ENCODE measurements at places on chromosomes 3 and 15.

GRCh38 chr3:186569779-186570095, 783 bp upstream of the DNAJB11 start:
- no peak for DNase-seq

DNA sequence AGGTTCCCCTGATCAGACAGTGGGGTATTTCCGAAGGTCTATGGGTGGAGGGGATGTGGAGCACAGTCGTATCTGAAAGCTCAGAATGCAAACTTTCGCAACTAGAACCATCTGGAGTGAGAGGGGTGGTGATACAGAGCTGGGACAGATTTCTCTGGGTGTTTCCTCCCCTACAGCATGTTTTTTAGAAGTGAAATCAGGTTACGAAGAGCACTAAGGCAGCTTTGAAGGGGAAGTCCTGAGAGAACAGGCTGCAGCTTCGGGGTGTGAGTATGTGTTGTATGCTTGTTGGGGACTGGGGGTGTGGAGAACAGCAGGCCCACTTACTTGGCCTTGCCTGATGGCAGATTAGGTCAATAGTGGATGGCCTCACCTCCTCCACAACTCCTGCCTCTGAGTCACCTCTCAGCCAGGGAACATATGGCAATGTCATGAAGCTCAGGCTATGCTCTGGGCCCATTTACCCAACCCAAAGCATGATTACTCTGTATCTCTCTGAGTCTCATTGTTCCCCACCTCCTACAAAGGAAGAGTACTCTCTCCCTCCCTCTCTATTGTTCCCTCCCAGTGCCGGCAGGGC, 107.2 kb upstream of the RASGRP1 start:
- no peak for DNase-seq

GRCh38 chr3:33299395-33300081, 22.3 kb downstream of the FBXL2 start:
- no peak for DNase-seq

DNA sequence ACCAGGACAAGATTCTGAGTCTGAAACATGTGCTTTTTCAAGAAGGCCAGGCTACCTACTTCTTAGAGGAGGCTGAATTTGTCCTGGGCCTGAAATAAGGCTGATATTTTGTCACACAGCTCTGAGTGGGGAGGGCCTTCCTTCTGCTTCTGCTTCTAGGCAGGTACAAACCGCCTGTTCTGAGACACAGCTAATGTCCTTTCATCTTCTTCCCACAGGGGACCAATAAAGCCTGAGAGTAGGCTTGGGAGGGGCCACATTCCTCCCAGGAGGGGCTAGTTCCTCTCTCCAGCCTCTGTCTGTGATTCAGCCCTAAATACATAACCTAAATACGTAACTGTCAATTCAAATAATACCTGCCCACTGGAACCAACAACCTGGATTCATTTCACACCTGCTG, 34.8 kb downstream of the CRYGS start:
- no peak for DNase-seq

- no peak for DNase-seq
Observed at GRCh38 chr15:28904541-28905315, 19.0 kb downstream of the APBA2 start.

GRCh38 chr3:127760791-127761440, 61.4 kb downstream of the MGLL start:
- no peak for DNase-seq

DNA sequence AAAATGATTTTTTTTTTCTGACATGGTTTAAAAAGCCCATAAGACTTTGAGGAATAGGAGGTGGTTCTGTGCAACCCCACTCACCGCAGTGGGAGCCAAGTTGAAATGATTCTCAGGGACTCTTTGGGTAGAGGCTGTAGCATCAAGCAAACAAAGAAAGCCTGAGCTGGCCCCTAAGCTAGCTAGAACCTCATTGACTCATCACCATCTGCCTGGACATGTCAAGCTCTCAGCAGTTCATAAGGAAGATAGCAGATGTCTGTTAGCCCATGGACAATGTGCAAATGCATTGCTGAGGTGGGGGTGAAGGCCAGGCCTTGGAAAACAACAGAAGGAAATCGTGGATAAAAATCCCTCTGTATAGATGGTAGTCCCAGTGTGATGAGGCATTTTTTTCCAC, 234.8 kb downstream of the NR2F2 start:
- no peak for DNase-seq

GRCh38 chr15:72195101-72195511, 2.5 kb downstream of the GRAMD2A start:
- no peak for DNase-seq

DNA sequence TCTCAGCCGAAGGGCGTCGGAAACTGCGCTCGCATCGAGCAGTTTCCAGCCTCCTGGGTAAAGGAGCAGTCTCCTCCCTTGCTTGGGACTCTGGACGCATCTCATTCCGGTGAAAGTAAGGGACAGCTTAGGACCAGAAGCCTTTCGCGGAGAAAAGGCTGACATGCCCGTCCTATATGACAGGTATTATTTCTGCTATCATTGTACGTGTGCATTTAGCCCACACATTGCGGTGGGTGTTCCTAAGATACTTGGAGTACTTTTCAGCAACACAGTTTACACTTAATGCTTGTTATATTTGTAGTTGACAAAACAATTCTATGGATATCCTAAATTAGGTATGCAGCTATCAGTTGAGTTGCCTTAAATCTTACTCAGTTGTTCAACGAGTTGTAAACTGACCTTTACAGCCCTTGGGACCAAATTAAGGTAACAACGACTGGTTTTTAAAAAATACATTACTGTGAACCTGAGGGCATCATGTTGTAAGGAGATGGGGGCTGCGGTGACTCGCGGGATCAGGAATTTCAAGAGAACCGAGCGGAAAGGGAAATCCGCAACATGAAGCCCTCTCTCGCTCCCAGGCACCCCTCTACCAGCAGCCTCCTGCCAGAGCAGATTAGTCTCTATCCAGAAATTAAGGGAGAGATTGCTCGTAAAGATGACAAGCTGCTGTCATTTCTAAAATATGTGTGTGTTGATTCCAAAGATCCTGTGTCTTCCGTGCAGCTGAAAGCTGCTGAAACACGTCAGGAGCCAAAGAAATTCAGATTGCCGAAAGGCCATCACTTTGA, 632 bp upstream of the COPS2 start:
- DNase-seq: no peak

- DNase-seq: no peak
Observed at GRCh38 chr3:47884603-47885002, 81.7 kb downstream of the DHX30 start.

GRCh38 chr3:170633573-170633972, 47.7 kb upstream of the SLC7A14 start:
- DNase-seq: no peak

GRCh38 chr3:187750513-187751123, 5.3 kb upstream of the BCL6 start:
- DNase-seq: peak; percentile 21

DNA sequence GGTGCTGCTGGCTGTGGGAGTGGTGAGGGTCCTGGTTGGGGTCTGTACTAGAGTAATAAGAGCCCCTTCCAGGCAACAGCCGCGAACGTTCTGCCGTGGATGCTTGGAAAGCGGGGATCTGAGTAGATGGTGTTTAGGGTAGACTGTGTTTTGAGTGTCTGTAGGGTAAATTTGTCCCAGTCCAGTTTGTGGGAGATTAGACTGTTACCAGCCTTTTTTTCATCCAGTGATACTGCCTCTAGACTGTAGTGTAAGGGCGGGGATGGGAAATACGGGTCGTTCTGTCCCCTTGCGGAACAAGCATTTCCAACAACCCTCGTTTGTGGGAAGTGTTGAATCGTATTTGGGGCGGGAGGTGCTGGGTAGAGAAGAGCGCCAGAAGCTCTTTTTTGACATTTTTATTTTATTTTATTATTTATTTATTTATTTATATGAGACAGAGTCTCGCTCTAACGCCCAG, 424 bp downstream of the HAUS2 start:
- no peak for DNase-seq

DNA sequence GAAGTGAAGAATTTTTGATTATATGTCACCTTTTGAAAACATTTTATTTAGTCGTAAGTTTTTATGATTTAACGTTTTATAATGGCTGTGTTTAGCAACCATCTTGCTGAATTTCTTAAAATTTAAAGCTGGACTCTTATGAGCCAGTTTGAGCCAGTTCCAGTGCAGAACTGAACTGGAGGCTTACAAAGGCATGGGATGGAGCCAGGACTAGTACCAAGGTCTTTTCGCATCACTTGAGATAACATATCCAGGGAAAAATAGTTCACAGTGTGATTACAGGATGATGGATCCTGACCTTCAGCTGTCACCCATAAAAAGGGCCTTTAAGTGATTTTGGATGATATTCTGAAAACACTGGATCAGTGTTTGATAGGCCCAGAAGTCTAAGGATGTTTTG, 51.0 kb downstream of the USP13 start:
- no peak for DNase-seq

DNA sequence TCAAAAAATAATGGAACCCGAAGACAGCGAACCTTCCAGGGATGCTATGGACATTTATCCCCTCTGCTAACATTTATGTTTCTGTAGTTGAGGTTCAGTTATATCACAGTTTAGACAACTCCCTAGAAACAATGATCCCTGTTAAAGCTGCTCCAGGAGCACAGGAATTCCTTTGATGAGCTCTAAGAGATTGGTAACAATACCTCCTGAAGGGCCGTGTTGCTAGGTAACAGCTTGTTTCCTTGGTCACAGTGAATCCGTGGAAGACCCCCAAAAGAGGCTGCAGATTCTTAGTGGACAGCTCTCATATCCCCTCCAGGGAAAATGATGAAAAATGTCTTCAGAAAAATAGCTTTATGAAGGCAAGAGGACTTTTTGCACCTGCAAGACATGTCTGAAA, 160.2 kb downstream of the SERPINI1 start:
- DNase-seq: no peak

DNA sequence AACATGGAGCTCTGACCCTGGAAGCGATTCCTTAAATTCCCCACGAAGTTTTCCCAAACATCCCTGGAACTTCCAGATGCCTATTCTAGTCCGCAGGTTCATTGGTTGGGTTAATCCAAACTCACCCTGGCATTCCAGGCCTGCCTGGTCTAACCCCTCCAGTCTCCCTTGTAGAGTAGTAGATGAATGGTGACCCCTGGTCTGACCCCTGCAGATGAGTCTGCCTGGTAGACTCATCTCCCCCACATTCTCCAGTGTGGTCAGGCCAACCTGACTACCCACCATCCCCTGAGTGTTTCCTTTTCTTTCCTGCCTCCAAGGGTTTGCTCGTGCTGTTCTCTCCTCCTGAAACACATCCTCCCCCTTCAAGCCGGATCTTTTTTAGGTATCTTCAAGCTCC, 10.8 kb upstream of the HRH1 start:
- DNase-seq: no peak

DNA sequence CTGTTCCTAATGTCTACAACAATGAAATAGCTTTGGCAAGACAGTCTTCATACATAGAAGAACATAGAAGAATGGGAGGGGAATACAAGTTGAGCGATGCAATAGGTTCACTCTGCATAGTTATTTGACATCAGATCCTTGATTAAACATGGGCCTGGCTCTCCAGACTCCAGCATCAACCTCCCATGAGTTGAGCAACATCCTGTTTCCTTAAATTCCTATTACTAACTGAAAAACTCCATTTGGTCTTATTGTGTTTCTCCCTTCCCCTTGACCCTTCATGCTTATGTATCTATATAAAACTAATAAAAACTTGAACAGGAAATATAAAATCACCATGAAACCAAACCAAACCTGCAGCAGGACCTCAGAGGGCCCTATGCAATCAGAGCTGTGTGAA, 304.5 kb upstream of the SATB1 start:
- DNase-seq: no peak

DNA sequence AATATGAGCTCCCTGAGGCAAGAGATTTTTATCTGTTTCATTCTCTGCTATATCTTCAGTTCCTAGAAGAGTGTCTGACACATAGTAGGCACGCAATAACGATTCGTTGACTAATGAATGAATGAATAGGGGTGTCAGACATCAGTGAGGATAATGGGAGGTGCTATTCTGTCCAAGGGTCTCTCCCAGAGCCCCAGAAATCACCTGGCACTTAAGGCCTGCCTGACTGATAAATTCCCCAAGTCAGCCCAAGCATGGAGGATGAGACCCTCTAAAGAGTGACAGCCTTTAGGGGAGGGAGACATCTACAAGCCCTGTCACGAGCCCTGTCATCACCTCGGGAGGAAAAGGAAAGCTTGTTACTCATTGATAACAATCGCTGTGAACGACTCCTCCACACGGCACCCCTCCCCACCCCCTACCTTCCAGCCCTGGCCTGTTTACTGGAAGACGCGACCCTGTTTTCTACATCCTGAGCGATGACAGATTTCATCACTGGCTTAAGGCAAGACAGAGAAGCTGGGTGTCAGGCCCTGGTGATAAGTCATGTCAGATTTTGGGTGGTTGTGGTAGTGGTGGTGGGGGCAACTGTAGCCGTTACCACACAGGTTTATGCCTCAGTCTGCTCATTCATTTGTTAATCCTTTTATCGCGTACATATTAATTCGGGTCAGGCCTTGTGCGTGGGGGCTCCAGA, 23.1 kb downstream of the BHLHE40 start:
- DNase-seq: no peak

- DNase-seq: no peak
Observed at GRCh38 chr3:137103739-137104138, 146.0 kb downstream of the IL20RB start.

DNA sequence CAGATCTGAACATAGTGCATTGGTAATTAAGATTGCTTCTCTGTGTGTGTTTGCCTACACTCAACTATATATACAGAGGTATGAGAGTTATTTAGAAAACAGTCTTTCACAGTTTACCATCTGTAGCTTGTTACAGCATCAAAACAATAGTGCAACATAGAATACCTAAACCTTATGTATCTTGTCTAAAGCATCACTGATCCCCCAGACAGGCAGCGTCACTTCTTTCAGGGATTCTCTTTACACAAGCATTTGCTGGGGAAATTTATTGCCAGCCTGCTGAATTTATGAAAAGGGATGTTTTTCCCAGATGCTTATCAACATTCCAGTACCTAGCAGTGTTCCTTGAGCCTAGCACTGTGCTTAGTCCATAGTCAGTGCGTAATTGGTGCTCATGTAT, 195.8 kb upstream of the COL8A1 start:
- no peak for DNase-seq

DNA sequence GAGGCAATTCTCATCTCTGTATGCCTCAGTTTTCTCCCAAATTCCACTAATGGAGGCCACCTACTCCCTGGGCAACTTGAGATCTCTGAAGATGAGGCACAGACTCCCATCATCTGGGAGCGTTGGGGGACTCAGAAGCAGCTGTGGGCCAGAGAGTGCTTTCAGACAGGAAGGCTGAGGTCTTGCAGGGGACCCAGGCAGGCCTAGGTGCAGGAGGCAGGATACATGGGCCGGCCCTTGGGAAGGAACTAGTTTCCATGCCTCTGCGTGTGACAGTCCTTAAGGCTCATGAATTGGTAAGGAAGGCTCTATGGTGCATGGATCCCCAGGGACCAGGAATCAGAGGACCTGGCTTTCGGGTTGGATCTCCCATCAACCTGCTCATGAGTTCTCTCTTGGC, 14.5 kb downstream of the BMF start:
- no peak for DNase-seq

DNA sequence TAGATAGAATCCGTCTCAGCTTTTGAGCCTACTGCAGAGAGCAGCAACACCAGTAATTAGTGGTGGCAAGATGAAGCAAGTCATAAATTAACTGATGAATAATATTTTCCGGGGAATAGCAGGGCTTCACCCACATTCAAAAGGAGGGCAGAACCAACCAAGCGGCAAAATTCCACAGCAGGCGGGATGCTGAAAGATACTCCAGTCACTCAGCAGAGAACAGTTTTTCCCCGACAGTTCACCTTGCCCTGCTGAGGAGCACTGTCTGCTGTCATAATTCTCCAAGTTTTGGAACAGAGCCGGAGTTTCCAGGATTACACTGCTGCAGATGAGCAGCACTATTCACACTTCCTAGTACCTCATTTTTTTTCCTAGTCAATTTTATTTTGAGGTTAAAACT, 274.7 kb downstream of the CD47 start:
- no peak for DNase-seq
